Mucosa of gallbladder (tissue), 1 donor: ENCODE measurements at places on chromosomes 16 and 17. TPM values are rescaled to one million over a fixed set of nuclear protein-coding genes. Genes with fewer than 3 reads are reported as not detected.

- no peak for DNase-seq
Observed at GRCh38 chr16:3769013-3769412, 51.7 kb upstream of the TRAP1 start.

CES5A gene
- total RNA-seq: 2.2 TPM

CNGB1 gene
- total RNA-seq: 0.29 TPM

- no peak for DNase-seq
Observed at GRCh38 chr16:19767497-19767896, 49.4 kb downstream of the IQCK start.

DNA sequence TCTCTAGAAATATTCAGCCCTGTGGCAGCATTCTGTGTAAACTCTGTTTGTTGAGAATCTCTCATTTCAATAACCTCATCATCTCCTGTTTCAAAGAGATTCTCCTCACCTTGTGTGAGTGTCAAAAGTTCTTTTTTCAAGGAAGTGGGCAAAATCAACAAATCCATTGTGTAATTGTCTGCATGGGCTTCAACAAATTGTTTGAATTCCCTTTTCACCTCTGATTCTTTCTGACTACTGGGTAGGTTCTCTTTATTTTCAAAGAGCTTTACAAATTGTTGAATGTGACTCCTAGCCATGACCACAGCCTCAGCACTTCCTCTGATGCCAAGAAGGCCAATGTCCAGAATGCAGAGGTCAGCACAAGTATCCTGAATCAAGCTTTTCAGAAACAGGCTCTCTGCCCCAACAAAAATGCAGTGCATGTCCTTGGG lies 48.0 kb downstream of the N4BP1 start:
- DNase-seq: no peak

NPIPA5 gene
- 15.9 TPM for total RNA-seq

TP53TG3D gene
- 0.63 TPM for total RNA-seq

CPHXL2 gene
- total RNA-seq: not detected

PLLP gene
- total RNA-seq: 206 TPM

DNA sequence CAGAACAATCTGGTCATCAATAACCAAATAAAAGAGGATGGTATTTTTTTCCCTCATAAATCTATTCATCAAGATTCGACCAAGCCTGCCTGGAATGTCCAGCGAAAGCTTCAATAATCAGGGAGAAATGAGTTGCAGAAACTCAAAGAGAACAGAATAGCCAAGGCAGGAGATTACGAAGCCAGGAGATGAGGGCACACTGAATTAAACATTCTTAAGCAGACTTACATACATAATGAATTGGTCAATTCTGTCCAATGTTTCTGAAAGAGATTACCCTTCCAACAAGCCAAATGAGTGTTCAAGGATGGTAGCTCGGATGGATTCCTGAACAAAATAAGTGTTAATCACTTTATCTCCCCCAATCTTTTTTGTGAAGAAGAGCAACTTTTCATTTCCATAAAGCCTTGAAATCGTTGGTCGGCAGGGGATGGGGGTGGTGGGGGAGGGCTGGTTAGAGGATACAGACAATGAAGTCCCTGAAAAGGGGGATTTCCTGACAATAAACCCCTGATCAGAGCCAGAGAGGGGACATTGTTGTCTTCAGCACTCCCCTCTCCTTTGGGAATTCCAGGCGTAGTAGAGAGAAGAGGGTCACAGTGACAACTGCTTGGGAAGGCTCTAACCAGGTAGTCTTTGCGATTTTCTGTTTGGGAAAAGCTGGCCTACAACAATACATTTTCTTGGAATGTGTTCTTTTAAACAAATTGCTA lies 20.7 kb downstream of the TOX3 start:
- DNase-seq: no peak

- DNase-seq: no peak
Observed at GRCh38 chr17:80948976-80949450, 42.6 kb upstream of the CHMP6 start.
